ENCODE measurements at places on chromosomes 7 and 10.

DNA sequence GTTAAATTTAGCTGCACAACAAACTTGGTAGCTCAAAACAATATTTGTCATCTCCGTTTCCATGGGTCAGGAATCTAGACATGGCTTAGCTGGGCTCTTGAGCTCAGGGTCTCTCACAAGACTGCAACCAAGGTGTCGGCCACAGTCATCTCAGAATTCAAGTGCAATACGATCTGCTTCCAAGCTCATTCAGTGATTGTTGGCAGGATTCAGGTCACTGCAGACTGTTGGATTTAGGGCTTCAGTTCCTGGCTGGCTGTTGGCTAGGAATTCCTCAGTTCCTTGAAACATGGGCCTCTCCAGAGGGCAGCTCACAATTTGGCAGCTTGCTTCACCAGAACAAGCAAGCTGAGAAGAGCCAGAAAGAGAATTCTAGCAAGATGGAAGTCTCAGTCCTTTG, 17.5 kb upstream of the CHST3 start:
- no peak for DNase-seq
- no peaks in the 10 kb centered on the region for H3K4me1 ChIP-seq
- H3K4me3 ChIP-seq: no peak overlapping the region
- H3K27me3 ChIP-seq: no peaks in the 10 kb centered on the region
- no peaks in the 10 kb centered on the region for H3K36me3 ChIP-seq

GRCh38 chr7:67989142-67989541, 992.5 kb downstream of the TYW1 start:
- H3K27me3 ChIP-seq: no peaks in the 10 kb centered on the region
- no peak for DNase-seq
- no peak overlapping the region for H3K27ac ChIP-seq
- H3K36me3 ChIP-seq: no peaks in the 10 kb centered on the region
- no peak overlapping the region for H3K4me3 ChIP-seq

- no peaks in the 10 kb centered on the region for H3K4me1 ChIP-seq
- no peak overlapping the region for H3K27ac ChIP-seq
- no peaks in the 10 kb centered on the region for H3K27me3 ChIP-seq
- H3K36me3 ChIP-seq: peaks cover 24% of the 10 kb centered on the region
Observed at GRCh38 chr10:48450233-48450740, 143.8 kb downstream of the MAPK8 start.

- no peak overlapping the region for H3K27ac ChIP-seq
- no peak overlapping the region for H3K4me3 ChIP-seq
- no peak for DNase-seq
- H3K36me3 ChIP-seq: no peaks in the 10 kb centered on the region
- no peaks in the 10 kb centered on the region for H3K27me3 ChIP-seq
Observed at GRCh38 chr10:58143944-58144343, 123.8 kb downstream of the IPMK start.

GRCh38 chr10:58220769-58221451, 46.8 kb downstream of the IPMK start:
- DNase-seq: no peak
- no peaks in the 10 kb centered on the region for H3K27me3 ChIP-seq
- H3K4me1 ChIP-seq: no peaks in the 10 kb centered on the region
- no peak overlapping the region for H3K4me3 ChIP-seq

DNA sequence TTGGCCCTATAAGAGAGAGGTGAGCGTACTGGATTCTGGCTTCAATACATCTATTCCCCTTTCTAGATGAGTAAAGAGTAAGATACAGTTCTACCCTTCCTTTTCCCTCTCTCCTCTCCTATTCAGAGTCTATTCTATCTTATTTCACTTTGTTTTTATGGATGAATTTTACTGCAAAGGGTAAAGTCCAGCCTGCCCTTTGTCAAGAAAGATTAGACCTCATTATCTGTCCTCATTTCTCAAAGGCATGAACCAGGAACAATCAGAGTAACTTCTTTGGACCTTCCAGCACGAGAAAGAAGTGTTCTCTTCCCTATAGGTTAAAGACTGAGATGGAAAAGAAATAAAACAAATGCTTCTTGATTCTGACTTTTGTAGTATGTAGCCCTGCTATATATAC, 239.0 kb downstream of the PRKG1 start:
- no peak overlapping the region for H3K4me3 ChIP-seq
- H3K27ac ChIP-seq: no peak overlapping the region
- no peak for DNase-seq

- no peak for DNase-seq
- no peaks in the 10 kb centered on the region for H3K4me1 ChIP-seq
- H3K36me3 ChIP-seq: no peaks in the 10 kb centered on the region
- no peaks in the 10 kb centered on the region for H3K27me3 ChIP-seq
Observed at GRCh38 chr7:157056957-157057902, 46.8 kb upstream of the MNX1 start.

- H3K4me3 ChIP-seq: no peak overlapping the region
- no peaks in the 10 kb centered on the region for H3K4me1 ChIP-seq
- H3K27me3 ChIP-seq: no peaks in the 10 kb centered on the region
- DNase-seq: peak; percentile 66
- H3K27ac ChIP-seq: peak overlapping the region; percentile 24
- no peaks in the 10 kb centered on the region for H3K36me3 ChIP-seq
Observed at GRCh38 chr7:30707391-30708357, 25.4 kb upstream of the CRHR2 start.

- H3K4me3 ChIP-seq: peak overlapping the region; percentile 93
- H3K4me1 ChIP-seq: peaks cover 56% of the 10 kb centered on the region
- H3K27ac ChIP-seq: peak overlapping the region; percentile 93
- DNase-seq: no peak
- peaks cover 10% of the 10 kb centered on the region for H3K36me3 ChIP-seq
- no peaks in the 10 kb centered on the region for H3K27me3 ChIP-seq
Observed at GRCh38 chr10:51699145-51699474, 285 bp downstream of the CSTF2T start.

GRCh38 chr7:41010967-41011366, 691.9 kb downstream of the INHBA start:
- H3K27ac ChIP-seq: peak overlapping the region; percentile 60
- H3K36me3 ChIP-seq: no peaks in the 10 kb centered on the region
- H3K27me3 ChIP-seq: no peaks in the 10 kb centered on the region
- H3K4me1 ChIP-seq: no peaks in the 10 kb centered on the region
- no peak overlapping the region for H3K4me3 ChIP-seq

GRCh38 chr7:35648367-35648766, 46.6 kb downstream of the HERPUD2 start:
- H3K4me1 ChIP-seq: peaks cover 40% of the 10 kb centered on the region
- H3K27me3 ChIP-seq: no peaks in the 10 kb centered on the region
- peak overlapping the region; percentile 52 for H3K27ac ChIP-seq
- DNase-seq: no peak
- H3K4me3 ChIP-seq: no peak overlapping the region

- H3K4me1 ChIP-seq: peaks cover 24% of the 10 kb centered on the region
- no peak for DNase-seq
- no peak overlapping the region for H3K27ac ChIP-seq
- no peak overlapping the region for H3K4me3 ChIP-seq
Observed at GRCh38 chr10:69863580-69863979, 61.9 kb downstream of the COL13A1 start.

GRCh38 chr7:44971188-44971901, 7.5 kb downstream of the MYO1G start:
- no peaks in the 10 kb centered on the region for H3K4me1 ChIP-seq
- no peak overlapping the region for H3K27ac ChIP-seq
- no peak overlapping the region for H3K4me3 ChIP-seq
- DNase-seq: no peak

DNA sequence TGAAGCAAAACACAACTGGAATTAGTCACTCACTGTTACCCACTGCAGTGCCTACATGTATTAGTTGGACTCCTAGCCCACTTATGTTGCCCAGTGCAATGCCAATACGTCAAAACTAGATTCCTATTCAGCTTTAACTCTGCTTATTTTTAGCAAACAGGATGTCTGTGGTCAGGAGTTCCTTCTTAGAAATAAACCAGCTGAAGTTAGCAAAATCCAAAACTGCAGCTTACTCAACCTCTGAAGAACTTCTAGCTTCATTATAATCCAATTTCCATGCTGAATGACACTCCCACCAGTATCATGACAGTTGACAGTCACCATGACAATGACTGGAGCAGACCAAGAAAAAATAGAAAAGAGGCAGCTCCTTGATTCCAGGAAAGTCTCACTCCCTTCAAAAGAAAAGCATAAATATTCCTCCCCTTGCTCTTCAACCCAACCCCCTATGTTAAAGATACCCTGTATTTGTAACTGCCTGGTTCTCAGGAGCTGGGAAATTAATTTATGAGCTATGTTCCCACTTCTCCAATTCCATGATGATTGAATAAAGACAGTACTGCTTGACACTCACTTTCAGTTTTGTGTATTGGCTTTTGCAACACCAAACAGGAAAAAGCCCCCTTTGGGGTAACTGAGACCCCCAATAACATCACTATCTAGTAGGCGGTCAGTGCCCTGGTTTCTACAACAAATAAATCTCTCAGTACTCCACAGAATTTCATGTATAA, 327.4 kb downstream of the SORCS1 start:
- H3K36me3 ChIP-seq: no peaks in the 10 kb centered on the region
- DNase-seq: no peak
- H3K27me3 ChIP-seq: no peaks in the 10 kb centered on the region
- no peak overlapping the region for H3K4me3 ChIP-seq
- no peak overlapping the region for H3K27ac ChIP-seq

- H3K4me1 ChIP-seq: no peaks in the 10 kb centered on the region
- no peaks in the 10 kb centered on the region for H3K36me3 ChIP-seq
- H3K4me3 ChIP-seq: no peak overlapping the region
- no peaks in the 10 kb centered on the region for H3K27me3 ChIP-seq
- H3K27ac ChIP-seq: no peak overlapping the region
Observed at GRCh38 chr7:135117096-135117495, 30.8 kb upstream of the TMEM140 start.

GRCh38 chr7:97576043-97576442, 155.8 kb upstream of the TAC1 start:
- no peak for DNase-seq
- H3K27ac ChIP-seq: no peak overlapping the region
- H3K27me3 ChIP-seq: no peaks in the 10 kb centered on the region

DNA sequence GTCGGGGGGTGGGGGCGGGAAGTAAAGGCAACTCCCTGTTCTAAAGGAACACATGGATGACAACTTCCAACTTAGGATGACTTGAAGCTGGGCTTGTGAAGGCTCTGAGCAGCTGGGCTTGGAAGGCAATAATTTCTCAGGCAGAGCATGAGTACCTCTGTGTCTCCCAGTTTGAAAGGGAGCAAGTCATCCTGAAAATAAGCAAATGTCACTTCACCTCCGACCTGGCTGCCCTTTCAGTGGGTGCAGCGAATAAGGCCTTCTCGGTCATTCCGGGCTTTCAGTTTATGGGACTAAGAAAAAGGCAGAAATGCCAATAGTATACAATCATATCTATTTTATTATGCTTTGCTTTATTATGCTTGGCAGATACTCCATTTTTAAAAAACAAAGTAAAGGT, 15.3 kb upstream of the ADAMTS14 start:
- H3K36me3 ChIP-seq: no peaks in the 10 kb centered on the region
- no peak overlapping the region for H3K4me3 ChIP-seq
- H3K27me3 ChIP-seq: no peaks in the 10 kb centered on the region
- no peak for DNase-seq
- H3K4me1 ChIP-seq: peaks cover 15% of the 10 kb centered on the region
- no peak overlapping the region for H3K27ac ChIP-seq

DNA sequence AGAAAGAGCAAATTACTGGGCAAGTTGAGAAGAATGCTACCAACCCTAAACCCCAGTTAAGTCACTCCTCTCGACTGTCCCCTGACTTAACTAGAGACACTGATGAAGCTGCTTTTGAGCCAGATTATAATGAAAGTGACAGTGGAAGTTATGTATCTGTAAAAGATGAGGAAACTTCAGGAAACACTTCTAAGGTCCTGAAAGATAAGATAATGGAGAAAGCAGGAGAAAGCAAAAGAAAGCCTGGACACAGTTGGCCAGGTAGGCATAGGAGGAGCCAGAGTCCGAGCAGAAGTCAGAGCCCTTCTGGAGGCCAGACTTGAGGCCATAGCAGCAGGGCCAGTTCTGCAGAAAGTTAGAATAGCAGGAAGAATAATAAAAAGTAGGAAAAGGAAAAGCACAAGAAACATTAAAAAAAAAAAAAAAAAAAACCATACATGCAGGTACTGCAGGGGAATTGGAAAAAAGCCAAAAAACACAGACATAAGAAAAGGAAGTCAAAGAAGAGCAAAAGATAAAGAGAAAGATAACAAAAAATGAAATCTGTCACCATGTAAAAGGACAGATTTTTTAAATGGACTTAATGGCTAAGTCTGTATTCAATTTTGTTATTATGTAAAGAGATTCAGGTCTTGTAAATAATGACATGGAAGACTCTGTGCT, 101.0 kb upstream of the KCNMA1 start:
- no peak overlapping the region for H3K4me3 ChIP-seq
- no peaks in the 10 kb centered on the region for H3K27me3 ChIP-seq
- no peaks in the 10 kb centered on the region for H3K4me1 ChIP-seq

GRCh38 chr10:19497026-19497425, 319.2 kb upstream of the PLXDC2 start:
- H3K27me3 ChIP-seq: no peaks in the 10 kb centered on the region
- H3K36me3 ChIP-seq: no peaks in the 10 kb centered on the region
- no peaks in the 10 kb centered on the region for H3K4me1 ChIP-seq
- no peak overlapping the region for H3K4me3 ChIP-seq
- no peak for DNase-seq
- no peak overlapping the region for H3K27ac ChIP-seq

- DNase-seq: no peak
- H3K36me3 ChIP-seq: no peaks in the 10 kb centered on the region
- no peaks in the 10 kb centered on the region for H3K27me3 ChIP-seq
- no peak overlapping the region for H3K27ac ChIP-seq
- H3K4me3 ChIP-seq: no peak overlapping the region
- no peaks in the 10 kb centered on the region for H3K4me1 ChIP-seq
Observed at GRCh38 chr10:57338823-57339558, 928.7 kb downstream of the IPMK start.

- H3K4me3 ChIP-seq: no peak overlapping the region
Observed at GRCh38 chr10:22986771-22987542, 59.1 kb downstream of the ARMC3 start.

DNA sequence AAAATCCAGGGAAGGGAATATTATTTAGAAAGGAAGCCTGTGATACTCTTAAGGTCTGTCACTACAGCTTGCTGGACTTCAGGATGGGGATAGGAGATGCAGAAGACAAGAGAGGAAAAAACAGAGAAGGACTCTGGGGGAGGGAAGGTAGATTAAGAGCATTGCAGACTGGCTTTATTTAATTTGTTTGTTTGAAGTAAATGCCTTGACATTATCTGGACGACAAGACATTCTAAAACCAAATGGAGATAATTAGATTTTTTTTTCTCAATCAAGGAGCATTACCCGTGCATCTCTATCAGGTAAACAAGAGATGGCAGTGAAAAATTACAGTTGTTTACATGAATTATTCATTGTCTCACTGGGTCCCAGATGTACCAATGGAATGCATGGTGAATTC, 24.3 kb downstream of the ACTA2 start:
- H3K27me3 ChIP-seq: no peaks in the 10 kb centered on the region
- H3K36me3 ChIP-seq: no peaks in the 10 kb centered on the region
- H3K27ac ChIP-seq: peak overlapping the region; percentile 4
- no peak overlapping the region for H3K4me3 ChIP-seq
- peaks cover 13% of the 10 kb centered on the region for H3K4me1 ChIP-seq
- no peak for DNase-seq
